ENCODE measurements at places on chromosomes 12 and 14. TPM values are rescaled to one million over a fixed set of nuclear protein-coding genes. Genes with fewer than 3 reads are reported as not detected.
A peak's percentile ranks its signal among the peaks of the same experiment; 100 is the strongest.

DNA sequence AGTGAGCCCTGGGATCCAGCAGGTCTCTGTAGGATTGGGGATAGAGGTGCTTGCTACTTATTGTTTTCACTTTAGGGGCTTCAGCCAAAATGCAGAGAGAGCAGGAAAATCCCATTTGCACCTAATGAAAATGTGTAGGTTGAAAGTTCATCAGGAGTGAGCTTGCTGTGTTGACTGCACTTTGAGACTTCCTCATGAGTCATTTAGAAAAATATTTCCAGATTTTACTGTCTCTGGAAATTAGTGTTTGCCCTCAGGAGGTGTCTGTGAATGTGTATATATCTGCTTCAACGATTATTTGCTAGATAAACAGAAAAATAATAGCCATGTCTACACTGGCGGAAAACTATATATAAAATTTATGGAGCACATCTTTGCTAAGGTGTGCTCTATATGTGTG is 159.3 kb downstream of the CAND1 start:
- DNase-seq, result no peak

DNA sequence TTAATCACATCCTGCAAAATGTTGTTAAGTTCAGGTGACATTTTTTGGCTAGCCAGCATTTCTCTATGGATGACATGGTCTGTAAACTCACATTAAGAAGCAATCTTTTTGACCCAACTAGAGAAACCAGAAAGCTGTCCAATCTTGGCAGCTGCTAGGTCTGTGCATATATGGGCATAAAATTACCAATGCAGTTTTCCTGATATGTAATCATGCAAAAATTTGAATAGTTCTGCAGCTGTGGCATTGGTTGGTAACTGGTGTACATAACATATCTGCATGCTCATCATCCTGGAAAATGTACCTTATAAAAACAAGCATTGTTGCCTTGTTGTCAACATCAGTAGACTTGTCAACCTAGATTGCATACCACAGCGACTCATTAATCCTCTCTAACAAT is 620.0 kb upstream of the LRFN5 start:
- no peak for DNase-seq

DNA sequence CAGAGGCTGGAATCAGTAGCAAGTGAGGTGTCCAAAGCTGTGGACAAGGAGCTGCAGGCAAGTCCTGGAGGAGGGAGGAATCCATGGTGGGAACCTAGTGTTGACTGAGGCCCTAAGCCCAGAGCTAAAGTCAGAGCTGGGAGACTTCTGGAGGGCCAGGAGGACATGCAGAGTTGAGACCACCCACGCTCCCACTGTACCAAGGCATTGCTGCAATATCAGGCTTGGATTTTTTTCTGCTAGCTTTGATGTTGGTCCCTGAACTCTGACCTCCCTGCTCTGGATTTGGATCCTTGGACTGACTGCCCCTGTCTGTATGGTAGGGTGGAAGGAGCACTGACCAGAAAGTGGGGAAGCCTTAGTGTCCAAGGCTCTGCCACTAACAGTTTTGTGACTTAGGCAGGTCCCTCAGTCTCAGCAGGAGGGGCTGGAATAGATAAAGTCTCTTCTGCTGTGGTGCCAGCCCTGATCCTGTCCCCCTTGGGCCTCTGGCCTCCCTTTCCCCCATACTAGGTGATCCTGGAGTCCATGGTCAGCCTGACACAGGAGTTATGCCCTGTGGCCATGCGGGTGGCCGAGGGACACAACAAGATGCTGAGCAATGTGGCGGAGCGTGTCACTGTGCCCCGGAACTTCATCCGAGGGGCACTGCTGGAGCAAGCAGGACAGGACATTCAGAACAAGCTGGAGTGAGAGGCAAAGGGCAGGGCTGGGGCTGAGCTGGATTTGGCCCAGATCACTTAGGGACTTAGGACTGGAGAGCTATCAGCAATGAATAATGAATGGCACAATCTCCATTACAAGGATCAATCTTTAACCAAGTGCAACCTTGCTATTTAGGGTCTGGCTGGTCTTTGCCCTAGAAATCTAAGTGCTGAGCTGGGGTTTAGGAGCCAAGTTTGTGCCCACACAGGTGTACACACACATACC is 9.4 kb downstream of the CARMIL3 start:
- no peak for DNase-seq

DNA sequence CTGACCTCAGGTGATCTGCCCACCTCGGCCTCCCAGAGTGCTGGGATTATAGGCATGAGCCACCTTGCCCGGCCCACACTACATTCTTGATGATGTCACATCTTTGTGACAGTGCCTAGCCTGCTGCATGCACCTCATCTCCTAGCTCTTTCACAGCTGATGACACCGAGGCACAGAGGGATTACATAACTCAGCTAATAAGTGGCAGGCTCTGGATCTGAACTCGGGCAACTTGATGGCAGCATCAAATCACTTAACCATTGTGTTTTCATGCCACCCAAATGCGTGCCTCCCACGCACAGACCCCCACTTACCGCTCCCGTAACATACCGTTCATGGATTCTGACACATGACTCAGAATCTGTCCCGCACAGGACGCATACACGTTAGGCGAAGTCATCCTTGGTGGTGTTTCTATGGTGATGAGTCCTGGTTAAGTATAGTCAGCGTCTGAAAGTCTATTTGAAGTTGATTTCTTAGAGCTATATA is 7.4 kb downstream of the TMEM120B start:
- DNase-seq, result no peak

DNA sequence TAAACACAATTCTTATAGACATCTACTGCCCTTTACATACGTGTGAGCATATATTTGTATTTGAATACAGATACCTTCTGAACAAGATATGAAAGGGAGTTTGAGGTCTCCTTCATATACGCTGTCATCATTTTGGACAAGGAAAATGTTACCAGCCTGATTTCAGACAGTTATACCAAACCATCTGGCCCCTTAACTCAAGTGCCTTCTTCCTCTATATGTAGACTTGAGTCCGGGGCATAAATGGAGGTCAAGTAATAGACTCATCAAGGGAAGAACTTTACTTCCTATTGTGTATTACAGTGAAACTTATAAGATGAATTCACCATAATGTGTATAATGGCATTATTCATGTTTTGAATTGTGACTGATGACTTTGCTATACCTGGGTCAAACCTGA is 52.2 kb downstream of the FAR2 start:
- DNase-seq, result no peak

DNA sequence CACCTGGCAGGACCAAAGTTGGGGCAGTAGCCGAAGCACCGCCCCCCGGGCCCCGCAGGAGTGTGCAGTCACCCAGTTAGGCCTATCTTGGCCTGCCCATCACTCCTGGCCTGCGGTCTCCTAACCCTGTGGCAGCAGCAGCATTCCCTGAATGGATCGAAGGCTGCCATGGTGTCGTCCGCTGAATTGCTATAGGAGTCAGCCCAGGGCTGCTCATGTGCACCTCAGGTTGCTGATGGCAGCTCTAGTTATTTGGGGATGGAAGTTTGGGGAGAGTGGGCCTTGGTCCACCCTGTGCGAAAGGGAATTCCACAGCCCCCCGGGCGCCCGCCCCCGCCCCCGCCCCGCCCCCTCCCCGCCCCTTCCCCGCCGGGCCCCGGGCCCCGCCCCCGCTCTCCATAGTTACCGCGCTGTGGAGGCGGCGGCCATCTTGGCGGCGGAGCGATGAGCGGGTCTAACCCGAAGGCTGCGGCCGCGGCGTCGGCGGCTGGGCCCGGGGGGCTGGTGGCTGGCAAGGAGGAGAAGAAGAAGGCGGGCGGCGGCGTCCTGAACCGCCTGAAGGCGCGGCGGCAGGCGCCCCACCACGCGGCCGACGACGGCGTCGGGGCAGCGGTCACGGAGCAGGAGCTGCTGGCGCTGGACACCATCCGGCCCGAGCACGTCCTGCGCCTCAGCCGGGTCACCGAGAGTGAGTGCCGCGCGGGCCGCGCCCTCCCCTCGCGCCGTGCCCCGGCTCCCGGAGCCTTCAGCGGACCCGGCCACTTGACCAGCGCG is at the start of gene UNC119B:
UNC119B (plus strand) TSS at position 428 of the 774 bp plus-strand sequence; CDS start at position 445, 17 bp downstream.
- peak; percentile 72 for DNase-seq

DNA sequence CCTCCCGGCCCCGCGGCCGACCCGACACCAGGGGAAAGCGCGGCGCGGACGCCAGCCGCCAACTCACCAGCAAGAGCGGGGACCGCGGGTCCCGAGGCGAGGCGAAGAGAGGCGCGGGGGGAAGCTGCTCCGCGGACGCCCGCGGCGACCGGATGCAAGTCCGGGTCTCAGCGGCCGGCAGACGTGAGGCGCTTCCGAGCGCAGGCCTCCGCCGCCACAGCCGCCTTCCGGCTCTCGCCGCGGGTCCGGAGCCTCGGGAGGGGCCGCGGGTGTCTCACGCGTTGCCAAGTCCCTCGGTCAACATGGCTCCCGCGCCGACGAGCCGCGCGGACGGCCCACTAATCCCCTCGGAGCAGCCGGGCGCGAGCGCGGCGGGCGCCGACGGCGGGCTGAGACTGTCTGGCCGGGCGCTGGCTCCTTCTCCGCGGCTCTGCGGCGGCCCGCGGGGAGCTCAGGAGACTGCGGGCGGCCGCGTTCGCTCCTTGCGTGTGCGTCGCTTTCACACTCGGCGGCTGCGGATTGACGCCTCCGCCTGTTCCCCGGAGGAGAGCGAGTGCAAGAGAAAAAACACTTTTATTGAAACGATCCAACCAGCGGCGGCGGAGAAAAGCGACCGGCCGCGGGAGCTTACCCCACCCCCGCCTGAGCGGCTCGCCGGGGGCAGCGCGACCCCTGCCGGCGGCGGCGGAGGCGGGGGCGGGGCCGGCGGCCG is at the start of gene CDK17:
CDK17 (minus strand) TSS at position 521 of the 712 bp plus-strand sequence. CDS start 65,603 bp downstream, outside the sequence.
- peak; percentile 87 for DNase-seq

DNA sequence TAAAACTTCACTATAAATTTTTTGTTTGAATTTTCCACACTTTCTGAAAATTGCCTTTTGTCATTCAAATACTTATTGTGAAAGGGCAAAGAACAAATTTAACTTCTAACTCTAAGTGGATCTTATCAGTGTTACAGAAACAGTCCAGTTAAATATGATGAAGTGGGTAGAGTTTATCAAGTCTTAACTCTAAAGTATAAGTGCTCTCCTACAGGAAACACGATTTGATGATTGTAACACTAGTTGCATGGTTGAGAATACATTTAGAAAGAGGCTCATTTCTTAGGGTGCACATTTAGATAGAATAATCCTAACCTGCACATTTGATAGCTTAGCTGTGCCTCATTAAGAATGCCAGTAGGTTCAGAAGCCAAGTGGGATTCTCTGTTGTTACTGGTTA is 838.3 kb upstream of the ATXN7L3B start:
- no peak for DNase-seq

- no peak for DNase-seq
These were observed 358.5 kb upstream of the SFSWAP start for GRCh38 chr12:131352296-131352900.

- no peak for DNase-seq
These were observed 138.5 kb downstream of the KTN1 start for GRCh38 chr14:55718551-55718950.

DNA sequence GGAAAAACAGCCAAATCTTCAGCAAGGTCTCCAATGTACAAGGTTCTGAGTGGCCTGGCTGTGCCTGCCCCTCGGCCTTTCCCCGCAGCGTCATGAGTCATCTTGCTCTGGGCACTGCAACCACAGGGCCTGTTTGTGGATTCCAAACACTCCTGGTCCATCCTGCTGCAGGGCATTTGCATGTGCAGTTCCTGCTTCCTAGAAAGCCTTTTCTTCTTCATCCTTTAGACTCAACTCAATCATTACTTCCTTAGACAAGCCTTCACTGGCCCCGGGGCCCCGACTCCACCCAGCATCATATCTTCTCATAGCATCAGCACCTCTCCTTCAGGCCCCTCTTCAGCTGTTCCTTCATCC is 101.8 kb upstream of the EGLN3 start:
- DNase-seq, result no peak

PLCZ1 gene
- not detected for total RNA-seq

CLEC4A gene
- 1.4 TPM for total RNA-seq

DPPA3 gene
- not detected for total RNA-seq

P2RX2 gene
- not detected for total RNA-seq

RPGRIP1 gene
- total RNA-seq, result 0.51 TPM

All from heart right ventricle (tissue), 16 donors.